SHP77 treated with DMSO at 0.1 percent for 48 hours (cell line): ENCODE measurements at places on chromosomes 4 and X.

GRCh38 chr4:86544310-86544966 lies 49.7 kb upstream of the PTPN13 start:
- DNase-seq, result no peak

GRCh38 chr4:106247600-106247999 lies 68.4 kb downstream of the TBCK start:
- no peak for DNase-seq

GRCh38 chr4:28435314-28435713 lies 1574.7 kb downstream of the STIM2 start:
- DNase-seq, result no peak

DNA sequence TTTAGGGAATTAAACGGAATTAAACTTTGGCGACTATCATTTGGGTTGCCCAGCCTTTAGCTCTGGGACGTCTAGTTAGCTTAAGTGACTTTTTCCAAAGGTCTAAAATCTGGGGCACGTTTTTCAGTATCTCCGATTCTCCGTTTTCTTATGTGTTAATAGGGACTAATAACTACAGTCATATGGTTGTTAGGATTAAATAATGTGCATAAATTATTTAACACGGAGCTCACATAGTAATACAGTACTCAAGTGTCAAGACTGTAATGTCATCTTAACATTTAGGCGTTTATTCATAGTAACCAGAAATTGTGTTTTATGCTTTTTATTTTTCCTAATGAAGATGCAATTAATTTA lies 466 bp upstream of the CCNA2 start:
- DNase-seq, result no peak

GRCh38 chrX:16033331-16033730 lies 90.0 kb upstream of the GRPR start:
- no peak for DNase-seq

GRCh38 chr4:71186566-71187403 lies 152.0 kb upstream of the SLC4A4 start:
- DNase-seq, result no peak
